ENCODE measurements at places on chromosomes 2 and 18. TPM values are rescaled to one million over a fixed set of nuclear protein-coding genes. Genes with fewer than 3 reads are reported as not detected.
A peak's percentile ranks its signal among the peaks of the same experiment; 100 is the strongest.

The PDE1A gene
- total RNA-seq, result not detected

The RETSAT gene
- total RNA-seq, result 21.3 TPM

The MBOAT2 gene
- 2.9 TPM for total RNA-seq

DNA sequence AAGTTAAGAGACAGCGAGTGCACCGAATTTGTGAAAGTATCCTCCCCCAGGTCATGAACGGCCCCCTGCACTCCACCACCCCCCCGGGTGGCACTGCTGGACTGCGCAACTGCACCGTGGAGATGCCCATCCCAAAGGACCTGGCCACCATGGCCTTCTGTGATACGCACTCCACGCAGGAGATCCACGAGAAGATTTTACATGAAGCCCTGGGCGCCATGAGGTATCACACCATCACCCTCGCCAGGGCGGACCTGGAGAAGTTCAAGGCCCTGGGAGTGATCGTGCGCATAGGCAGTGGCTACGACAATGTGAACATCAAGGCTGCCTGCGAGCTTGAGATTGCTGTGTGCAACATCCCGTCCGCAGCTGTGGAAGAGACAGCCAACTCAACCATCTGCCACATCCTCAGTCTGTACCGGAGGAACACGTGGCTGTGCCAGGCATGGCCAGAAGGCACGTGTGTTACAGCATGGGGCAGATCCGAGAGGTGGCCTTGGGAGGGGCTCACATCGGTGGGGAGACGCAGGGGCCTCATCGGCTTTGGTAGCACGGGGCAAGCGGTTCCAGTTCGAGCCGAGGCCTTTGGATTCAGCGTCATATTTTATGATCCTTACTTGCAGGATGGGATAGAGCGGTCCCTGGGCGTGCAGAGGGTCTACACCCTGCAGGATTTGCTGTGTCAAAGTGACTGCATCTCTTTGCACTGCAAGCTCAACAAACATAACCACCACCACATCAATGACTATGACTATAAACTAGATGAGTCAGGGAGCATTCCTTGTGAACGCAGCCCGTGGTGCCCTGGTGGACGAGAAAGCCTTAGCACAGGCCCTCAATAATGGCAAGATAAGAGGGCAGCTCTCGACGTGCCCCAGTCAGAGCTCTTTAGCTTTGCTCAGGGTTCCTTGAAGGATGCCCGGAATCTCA lies 290.8 kb upstream of the MC4R start:
- no peak for DNase-seq

DNA sequence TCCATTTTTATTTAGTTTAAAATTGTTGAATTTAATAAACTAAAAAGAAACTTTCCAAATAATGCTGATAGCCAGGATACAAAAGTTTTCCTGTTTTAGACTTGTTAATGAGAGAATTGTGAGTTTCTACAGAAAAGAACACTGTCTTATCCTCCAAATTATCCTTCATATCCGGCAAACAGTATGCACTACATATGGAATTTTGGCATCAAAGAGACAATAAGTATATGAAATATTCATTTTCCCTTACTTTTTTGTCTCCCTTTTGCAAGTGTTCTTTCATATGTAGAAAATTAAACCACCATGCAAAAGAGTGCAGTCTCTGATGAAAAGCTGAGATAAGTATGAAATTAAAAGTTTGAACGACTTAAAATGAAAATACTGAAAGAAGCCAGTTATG lies 159.4 kb downstream of the UBE2E3 start:
- no peak for DNase-seq

GRCh38 chr2:5322396-5322795 lies 369.8 kb upstream of the SOX11 start:
- no peak for DNase-seq

The IL36A gene
- total RNA-seq, result not detected

- DNase-seq, result no peak
These were observed 899.7 kb upstream of the CDH2 start for GRCh38 chr18:29076645-29077044.

The CHRNG gene
- not detected for total RNA-seq

DNA sequence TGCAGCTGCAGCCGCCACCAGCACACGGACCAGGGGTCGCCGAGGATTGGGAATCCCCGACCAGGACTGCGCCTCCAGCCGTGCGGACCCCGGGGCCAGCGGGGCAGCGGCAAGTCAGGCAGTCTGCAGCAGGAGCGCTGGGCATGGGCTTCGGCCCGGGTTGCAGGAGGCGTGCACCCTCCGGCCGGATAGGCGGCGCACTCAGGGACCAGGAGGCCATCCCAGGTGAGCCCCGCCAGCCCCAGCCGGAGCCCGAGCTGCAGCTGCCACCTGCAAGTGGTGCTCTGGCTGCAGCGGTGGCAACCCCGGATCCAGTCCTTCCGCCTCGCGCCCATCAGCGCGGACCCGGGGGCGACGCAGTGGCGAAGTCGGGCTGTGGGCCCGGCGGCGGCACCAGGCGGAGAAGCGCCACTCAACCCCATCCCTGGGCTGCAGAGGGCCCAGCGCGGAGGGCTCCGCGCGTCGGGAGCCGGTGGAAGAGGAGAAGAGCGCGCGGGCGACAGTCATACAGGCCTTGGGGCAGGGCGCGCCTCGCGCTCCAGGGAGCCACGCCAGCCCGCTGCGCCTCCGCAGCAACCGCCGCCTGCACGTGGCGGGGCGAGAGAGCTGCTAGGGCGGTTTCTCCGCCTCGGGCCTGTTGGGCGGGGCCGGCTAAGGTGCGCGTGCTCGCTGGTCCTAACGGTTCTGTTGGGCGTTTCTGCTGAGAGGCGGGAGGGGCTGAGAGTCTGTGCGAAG lies 73.8 kb downstream of the RPIA start:
- DNase-seq, result peak; percentile 68

DNA sequence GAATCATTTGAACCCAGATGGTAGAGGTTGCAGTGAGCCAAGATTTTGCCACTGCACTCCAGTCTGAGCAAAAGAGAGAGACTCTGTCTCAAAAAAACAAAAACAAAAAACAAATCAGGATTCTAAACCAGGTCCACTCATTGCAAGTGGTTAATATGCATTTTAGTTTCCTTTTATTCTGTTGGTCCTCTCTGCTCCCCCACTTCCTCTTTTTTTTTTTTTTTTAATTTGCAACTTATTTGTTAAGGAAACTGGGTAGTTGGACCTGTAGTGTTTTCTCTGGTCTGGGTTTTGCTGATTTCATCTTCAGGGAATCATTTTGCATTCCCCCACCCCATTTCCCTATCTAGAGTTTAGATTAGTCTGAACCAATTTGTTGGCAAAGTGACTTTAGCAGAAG lies 14.0 kb downstream of the FER1L5 start:
- no peak for DNase-seq

DNA sequence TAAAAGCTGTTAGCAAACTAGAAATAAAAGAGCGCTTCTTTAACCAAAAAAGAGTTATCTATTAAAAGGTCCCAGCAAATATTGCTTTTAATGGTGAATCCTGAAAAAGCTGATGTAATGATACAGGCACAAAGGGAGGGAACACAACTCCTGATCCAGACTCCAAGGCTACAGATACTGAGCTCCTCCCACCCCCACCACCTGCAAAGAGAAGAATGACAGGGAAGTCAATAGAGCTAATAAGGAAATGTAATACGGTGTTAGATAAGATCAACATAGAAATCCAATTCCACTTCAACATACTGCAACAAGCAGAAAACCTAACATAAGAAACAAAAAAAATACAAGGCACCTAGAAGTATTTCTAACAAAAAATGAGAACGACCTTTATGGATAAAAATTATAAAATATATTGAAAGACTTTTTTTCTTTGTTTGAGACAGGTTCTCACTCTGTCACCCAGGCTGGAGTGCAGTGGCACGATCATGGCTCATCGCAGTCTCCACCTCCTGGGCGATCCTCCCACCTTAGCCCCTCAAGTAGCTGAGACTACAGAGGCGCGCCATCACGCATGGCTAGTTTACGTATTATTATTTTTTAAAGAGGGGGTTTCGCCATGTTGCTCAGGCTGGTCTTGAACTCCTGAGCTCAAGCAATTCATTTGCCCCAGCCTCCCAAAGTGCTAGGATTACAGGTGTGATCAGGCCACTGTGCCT lies 192.2 kb downstream of the HDAC4 start:
- no peak for DNase-seq

DNA sequence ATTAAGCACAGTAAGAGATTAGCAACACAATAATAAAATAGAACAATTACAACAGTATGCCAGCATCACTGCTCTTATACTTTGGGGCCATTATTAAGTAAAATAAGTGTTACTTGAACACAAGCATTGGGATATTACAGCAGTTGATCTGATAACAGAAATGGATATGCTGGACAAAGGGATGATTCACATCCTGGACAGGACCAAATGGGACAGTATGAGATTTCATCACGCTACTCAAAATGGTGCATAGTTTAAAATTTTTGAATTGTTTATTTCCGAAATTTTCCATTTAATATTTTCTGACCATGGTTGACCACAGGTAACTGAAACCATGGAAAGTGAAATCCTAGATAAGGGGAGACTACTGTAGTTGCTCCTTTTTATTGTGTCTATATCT lies 138.2 kb downstream of the UBR3 start:
- DNase-seq, result no peak

- peak; percentile 90 for DNase-seq
These were observed at the start of the genes ATRAID and SLC5A6 for GRCh38 chr2:27211943-27212625. TSS of gene ATRAID (plus strand) at chr2:27212041. CDS start at chr2:27212369, 328 bp downstream. TSS of gene SLC5A6 (minus strand) at chr2:27212268. CDS start at chr2:27207650, 4,618 bp downstream.

The BCL11A gene
- total RNA-seq, result 0.45 TPM

DNA sequence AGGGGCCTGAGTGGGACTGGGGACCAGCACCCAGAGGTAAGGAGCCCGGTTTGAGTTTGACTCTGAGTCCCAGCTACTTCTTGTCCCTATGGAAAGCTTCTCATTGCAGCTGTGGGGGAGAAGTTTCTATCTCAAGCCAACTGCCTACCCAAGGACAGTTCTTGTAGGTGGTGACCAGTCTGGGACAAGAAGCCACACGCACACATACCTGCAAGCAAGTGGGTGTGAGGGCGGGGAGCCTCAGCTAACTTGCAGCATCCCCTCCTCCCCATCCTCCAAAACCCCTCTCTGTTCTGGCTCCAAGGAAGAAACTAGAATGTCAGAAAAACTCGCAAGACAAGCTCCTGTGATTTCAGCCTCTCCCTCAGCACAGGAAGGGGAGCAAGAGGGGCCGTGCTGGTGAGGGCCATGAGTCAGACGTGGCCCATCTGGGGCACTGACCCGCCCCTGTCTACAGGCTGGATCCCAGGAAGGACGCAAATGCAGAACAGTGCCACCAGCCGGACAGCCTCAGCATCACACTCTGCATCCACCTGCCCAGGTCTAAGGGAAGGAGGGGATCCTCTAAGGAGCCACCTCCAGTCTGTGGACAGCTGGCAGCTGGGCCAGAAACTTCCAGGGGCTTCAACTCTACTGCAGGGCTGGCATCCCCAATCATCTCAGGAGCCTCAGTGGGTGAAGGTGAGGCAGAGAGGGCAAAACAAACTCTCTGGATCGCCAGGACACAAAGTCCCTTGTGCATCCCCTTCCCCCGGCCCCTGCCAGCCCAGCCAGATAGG lies 103.4 kb downstream of the TNS1 start:
- DNase-seq, result peak; percentile 26

The KLHL30 gene
- total RNA-seq, result not detected

GRCh38 chr2:16208921-16209320 lies 268.6 kb downstream of the MYCN start:
- DNase-seq, result no peak

The CCL20 gene
- total RNA-seq, result 5.3 TPM

- DNase-seq, result peak; percentile 73
These were observed 133.7 kb downstream of the COMMD1 start for GRCh38 chr2:62038975-62039771.

The SLC5A7 gene
- not detected for total RNA-seq

- DNase-seq, result no peak
These were observed 40.4 kb downstream of the COL3A1 start for GRCh38 chr2:189014449-189015138.

- DNase-seq, result peak; percentile 78
These were observed at the start of gene MYO1B for GRCh38 chr2:191245046-191245868. TSS of gene MYO1B (plus strand) at chr2:191245404. CDS start at chr2:191276896, 31,492 bp downstream.

GRCh38 chr2:104897515-104898184 lies 43.7 kb downstream of the POU3F3 start:
- no peak for DNase-seq

GRCh38 chr2:63628403-63628942 lies 39.7 kb downstream of the MDH1 start:
- DNase-seq, result no peak

DNA sequence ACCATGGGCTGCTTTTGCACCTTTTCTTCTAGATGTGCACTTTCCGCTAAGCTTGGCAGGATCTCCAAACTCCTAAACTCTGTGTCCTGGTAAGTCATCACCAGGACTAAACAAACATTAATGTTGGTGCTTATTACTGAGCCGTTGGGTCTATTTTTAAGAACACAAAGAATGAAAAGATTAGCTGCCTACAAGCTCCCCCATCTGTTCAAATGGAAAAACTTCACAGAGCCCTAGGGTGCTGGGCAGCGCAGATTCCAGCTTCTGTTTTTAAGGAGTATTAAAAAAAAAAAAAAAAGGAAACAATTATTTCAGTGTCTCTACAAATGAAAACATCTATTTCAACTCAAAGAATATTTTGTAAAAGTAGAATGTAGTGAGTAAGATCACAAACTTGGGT lies 97.8 kb upstream of the AQP4 start:
- DNase-seq, result no peak

DNA sequence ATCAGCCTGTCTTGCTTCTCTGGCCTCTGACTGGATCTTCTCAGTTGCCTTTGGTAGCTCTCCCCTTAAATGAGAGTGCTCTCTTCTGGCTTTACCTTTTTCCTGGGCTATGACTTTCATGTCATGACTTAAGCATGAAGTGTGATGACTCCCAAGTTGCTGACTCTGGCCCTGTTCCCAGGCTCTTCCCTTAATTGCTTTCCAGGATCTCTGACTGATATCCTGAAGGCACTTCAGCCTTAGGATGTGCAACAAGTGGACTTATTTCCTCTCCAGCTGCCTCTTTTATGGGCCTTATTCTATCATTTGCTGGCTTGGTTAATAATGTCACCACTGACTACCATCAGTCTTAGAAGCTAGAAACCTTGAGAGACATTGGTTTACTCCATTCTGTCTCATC lies 17.4 kb downstream of the SEMA4F start:
- no peak for DNase-seq

GRCh38 chr18:67385455-67385854 lies 131.1 kb downstream of the DSEL start:
- no peak for DNase-seq

DNA sequence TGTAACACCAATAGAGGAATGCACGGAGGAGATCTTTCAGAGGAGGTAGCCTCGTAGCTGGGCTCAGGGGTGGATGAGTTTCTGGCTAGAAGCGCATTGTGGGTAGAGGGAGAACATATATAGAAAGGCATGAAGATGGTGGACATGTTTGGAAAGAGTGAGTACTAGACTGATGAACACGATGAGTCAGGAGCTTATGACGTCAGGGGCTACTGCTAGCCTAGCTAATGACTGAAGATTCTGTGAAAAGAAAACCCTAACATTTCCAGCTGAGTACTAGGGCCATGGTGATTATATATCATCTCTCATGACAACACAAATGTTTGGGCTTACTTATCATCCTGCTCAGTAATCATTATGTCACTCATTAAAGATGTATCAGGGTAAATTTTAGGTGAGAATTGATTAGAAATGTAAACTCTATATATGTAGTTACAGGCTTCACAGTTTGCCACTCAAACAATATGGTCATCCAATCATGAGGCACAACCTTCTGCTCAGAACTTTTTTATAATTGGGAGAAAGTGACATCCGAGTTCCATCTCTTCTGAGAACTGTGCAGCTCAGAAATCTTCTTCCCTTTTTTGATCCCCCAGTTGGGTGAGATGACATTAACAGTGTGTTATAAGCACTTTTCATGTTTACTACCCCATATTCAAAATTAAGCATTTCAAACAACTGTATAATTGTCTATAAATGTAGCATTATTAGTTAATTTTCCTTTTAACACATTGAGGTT lies 22.2 kb upstream of the IL1RN start:
- DNase-seq, result peak; percentile 87

- no peak for DNase-seq
These were observed 34.3 kb downstream of the CRACDL start for GRCh38 chr2:98901702-98902101.
